T-cell (primary cell): ENCODE measurements at places on chromosomes 16 and 17.

DNA sequence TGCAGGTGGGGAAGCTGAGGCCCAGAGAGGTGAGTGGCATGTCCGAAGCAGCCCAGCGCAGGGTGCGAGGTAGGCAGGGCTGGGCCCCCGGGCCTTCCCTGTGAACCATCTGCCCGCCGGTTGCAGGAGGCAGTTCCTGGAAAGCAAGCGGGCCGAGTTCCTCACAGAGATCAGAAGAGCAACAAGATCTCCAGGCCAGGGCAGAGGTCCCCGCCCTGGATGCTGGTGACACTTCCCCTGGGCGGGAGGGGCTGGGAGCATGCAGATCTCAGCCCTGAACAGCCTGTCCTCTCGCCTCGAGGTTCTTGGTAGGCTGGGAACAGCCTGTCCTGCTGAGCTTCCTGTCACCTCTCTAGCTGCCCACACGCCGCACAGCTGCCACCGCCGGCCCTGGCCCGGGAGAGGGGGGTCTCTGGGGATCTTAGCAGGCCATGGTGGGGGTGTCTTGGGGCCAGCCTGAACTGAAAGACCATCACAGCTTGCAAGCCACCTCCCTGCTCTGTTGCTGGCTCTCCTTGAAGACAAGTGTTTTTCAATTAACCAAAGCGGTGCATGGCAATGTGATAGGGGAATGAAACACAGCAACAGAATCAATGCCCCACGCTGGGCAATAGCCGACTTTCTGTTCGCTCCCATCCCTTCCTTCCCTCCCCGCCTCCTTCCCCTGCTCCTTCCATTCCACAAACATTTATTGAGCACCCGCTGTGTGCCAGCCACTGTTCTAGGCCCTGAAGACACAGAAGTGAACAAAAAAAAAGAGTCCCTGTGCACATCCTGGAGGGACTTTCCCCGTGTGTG, 31.7 kb downstream of the SOCS1 start:
- no peaks in the 10 kb centered on the region for H3K36me3 ChIP-seq
- peak; percentile 62 for DNase-seq
- H3K4me3 ChIP-seq, result no peak overlapping the region
- peak overlapping the region; percentile 89 for H3K27ac ChIP-seq

GRCh38 chr16:11582157-11582814, 4.4 kb downstream of the LITAF start:
- no peaks in the 10 kb centered on the region for H3K27me3 ChIP-seq
- H3K4me3 ChIP-seq, result no peak overlapping the region

DNA sequence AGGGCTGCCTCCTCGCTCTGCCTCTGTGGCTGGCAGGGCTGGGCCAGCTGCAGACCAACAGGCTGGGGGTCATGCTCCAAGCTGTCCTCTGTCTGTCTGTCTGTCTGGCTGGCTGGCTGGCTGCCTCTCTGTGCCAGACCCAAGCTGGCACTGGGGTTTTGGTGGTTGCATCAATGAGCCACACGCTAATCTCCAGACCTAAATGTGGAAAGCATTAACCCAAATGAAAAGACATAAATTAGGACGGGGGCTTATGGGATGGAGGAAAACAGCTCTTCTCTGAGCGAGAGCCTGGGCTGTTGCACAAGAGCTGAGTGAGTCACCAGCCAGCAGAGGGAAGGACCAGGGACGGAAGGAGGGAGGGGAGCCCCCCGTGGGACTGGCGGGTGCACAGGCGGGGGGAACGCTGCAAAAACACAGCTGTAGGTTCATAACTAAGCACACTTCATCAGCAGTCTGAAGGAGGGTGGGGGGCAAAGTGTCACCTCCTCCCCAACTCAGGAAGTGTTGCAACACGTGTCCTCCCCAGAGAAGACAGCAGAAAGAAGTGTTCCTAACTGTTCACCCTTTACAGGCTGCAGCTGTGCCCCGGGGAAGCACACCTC, 83.4 kb downstream of the GAS7 start:
- H3K27ac ChIP-seq, result peak overlapping the region; percentile 97
- peak overlapping the region; percentile 35 for H3K4me3 ChIP-seq

GRCh38 chr17:72691586-72691985, 400.9 kb downstream of the SLC39A11 start:
- H3K36me3 ChIP-seq, result no peaks in the 10 kb centered on the region
- H3K4me3 ChIP-seq, result no peak overlapping the region
- H3K27ac ChIP-seq, result no peak overlapping the region
- no peak for DNase-seq
- no peaks in the 10 kb centered on the region for H3K4me1 ChIP-seq

DNA sequence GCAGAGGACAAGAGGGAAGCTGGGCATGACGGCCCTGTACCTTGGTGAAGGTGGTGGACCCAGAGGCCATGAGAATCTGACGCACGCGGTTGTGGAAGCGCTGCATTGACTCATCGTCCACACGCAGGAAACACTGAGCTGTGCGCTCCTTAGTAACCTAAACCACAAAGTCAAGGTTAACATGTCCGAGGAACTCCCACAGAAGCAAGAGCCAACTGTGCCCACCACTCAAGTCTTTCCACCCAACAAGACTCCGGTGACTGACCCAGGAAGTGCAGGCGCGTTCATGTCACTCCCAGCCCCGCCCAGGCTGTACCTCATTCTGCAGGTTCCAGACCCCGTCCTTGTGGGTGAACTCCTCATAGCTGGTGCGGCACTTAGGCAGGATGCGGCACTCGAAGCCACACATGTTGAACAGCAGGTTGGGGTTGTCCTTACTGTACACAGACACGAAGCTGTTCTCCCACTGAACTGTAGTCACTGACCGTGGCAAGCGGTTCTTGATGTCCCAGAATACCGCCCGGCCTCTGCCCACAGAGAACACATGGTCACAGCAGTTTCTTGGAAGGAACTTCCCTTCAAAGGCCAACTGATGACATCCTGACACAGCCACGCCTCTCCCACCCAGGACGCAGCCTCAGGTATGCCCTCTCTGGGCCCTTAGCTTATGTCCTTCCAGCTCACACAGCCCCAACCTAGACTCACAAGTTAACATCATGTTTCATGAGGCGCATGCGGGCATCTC, 11.5 kb downstream of the PRPF8 start:
- H3K27me3 ChIP-seq, result no peaks in the 10 kb centered on the region
- peaks cover 9% of the 10 kb centered on the region for H3K4me1 ChIP-seq
- H3K36me3 ChIP-seq, result peaks cover 24% of the 10 kb centered on the region
- DNase-seq, result no peak
- no peak overlapping the region for H3K4me3 ChIP-seq
- peak overlapping the region; percentile 4 for H3K27ac ChIP-seq

DNA sequence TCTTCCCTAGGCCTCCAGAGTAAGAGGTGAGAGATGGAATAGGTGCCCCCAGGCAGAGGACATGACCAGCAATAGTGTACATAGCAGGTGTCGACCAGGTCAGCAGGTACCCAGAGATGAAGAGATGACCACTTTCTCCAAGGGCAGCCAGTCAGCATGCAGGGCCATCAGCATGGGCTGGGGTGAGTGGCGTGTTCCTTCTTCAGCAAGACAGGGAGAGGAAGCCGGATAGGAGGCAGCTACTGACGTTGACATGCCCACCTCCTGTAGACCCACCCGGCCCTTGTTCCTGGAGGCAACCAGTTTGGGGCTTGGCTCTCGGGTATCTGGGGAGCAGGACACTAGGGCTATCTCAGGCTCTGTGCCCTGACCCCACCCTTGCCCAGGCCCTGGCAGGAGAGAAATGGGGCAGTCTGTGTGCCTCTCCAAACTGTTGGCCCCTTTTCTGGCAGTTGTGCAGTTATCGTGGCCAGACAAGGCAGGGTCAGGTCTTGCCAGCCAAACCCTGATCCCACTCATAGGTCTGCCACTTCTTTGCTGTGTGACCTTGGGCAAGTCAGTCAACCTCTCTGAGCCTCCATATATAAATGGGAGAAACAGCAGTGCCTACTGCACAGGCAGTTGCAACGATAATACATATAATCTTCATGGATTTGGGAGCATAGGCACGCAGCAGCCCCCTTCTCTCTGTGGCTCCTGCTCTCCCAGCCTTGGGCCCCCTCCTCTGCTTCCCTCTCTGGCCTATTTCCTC, 1.4 kb upstream of the NDRG4 start:
- no peaks in the 10 kb centered on the region for H3K27me3 ChIP-seq

DNA sequence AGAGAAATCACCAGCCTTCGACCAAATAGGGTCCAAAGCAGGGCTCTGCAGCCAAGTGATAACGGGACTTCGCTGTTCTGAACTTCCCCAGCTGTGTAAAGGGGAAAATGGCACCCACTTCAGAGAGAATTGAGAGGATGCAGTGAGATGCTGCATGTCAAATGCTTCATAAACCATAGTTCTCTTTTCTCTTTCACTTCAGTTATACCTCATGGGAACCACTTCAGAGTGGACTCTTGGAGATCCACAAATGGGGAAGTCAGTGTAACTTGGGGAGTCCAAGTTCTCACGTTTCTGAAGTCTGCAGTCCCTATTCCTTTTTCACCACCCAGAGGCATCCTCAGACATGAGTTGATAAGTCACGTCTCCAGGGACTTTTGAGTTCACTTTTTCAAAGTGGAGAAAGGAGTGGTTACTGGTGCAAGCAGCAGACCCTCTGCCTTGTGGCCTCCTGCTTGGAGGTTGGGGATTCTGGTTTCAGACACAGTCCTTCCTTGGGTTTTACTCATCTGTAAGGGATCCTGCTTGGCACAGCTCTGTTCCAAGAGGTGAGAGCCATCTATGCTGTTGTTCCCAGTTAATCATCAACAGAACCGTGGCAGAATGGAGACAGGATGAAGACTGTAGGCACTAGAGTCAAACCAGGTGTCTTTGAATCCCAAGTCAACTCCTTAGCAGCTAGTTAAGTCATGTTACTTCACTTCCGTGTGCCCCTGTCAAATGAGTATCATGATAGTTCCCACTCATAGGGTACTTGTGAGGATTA, 123.4 kb upstream of the NOL11 start:
- H3K36me3 ChIP-seq, result peaks cover 8% of the 10 kb centered on the region
- no peak overlapping the region for H3K27ac ChIP-seq
- no peak overlapping the region for H3K4me3 ChIP-seq
- no peaks in the 10 kb centered on the region for H3K4me1 ChIP-seq
- no peaks in the 10 kb centered on the region for H3K27me3 ChIP-seq

DNA sequence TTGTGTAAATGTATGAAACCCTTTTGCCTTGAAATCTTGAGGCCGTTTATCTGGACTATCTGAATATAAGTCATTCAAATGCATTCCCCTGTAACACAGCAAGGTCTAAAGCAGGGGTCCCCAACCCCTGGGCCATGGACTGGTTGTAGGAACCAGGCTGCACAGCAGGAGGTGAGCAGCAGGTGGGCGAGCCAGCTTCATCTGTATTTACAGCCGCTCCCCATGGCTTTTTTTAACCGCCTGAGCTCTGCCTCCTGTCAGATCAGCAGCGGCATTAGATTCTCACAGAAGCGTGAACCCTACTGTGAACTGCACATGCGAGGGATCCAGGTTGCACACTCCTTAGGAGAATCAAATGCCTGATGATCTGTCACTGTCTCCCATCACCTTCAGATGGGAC, 24.1 kb downstream of the DNAH3 start:
- H3K27ac ChIP-seq, result no peak overlapping the region
- DNase-seq, result no peak
- H3K36me3 ChIP-seq, result no peaks in the 10 kb centered on the region
- no peaks in the 10 kb centered on the region for H3K4me1 ChIP-seq

DNA sequence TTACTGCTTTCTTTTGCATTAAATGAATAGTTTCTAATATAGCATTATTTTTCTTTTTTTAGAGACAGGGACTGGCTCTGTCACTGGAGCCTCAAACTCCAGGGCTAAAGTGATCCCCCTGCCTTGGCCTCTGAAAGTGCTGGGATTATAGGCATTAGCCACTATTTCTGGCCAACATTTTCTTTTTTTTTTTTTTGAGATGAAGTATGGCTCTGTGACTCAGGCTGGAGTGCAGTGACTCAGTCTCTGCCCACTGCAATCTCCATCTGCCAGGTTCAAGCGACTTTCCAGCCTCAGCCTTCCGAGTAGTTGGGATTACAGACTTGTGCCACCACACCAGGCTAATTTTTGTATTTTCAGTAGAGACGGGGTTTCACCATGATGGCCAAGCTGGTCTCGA, 2.0 kb upstream of the DUXB start:
- H3K4me1 ChIP-seq, result no peaks in the 10 kb centered on the region
- no peaks in the 10 kb centered on the region for H3K27me3 ChIP-seq
- H3K36me3 ChIP-seq, result no peaks in the 10 kb centered on the region
- H3K4me3 ChIP-seq, result no peak overlapping the region
- no peak for DNase-seq

DNA sequence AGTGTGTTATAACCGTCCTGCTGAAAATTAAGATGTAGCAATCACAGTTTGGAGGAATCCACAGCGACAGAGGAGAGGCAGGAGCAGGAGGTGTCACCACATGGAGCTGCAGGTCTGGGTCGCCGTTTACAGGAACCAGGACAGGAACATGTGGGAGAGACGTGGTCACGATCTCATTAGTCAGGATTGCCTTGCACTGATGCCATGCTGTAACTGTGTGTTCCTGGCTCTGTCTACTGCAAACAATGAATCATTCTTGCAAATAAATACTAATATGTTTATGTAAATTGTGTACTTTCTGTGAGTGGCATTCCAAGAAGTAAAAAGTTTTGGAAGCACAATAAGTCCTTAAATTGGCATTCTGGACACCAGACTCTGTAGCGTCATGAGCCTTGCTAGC, 271.8 kb downstream of the CPPED1 start:
- no peak overlapping the region for H3K4me3 ChIP-seq
- peaks cover 50% of the 10 kb centered on the region for H3K4me1 ChIP-seq
- DNase-seq, result no peak
- no peaks in the 10 kb centered on the region for H3K36me3 ChIP-seq
- no peaks in the 10 kb centered on the region for H3K27me3 ChIP-seq

DNA sequence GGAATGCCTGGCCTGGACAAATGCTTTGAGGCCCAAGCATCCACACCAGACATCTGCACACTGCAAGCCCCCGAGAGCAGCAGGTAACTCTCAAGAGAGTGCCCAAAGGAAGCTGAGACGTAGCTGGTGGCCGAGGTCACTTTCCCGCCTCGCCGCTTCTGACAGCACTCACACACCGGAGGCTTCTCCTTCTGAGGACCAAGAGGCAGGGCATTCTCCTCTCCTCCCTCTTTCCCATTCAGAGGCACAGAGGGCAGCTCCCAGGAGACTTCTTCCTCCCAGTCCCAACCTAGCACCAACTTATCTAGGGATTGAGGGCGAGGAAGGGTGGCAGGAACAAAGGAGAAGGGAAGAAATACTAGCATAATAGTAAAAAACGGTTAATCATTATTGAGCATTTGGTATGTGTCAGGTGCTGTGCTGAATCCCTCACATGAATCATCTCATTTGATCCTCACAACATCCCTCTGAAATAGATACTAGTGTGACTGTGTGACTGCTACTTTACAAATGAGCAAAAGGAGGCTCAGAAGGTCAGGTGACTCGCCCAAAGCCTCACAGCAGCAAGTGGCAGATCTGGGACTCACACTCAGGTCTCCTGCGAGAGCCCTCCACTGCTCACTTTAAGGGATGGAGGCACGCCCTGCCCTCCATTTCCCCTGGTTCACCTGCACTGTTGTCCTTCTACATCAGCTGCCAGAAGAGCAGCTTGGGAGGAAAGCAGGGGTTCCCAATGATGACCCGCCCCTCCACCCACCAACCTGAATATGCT, 41.8 kb downstream of the MYO18A start:
- H3K4me3 ChIP-seq, result peak overlapping the region; percentile 66
- H3K27ac ChIP-seq, result peak overlapping the region; percentile 77
- peaks cover 27% of the 10 kb centered on the region for H3K4me1 ChIP-seq
- no peak for DNase-seq
- no peaks in the 10 kb centered on the region for H3K27me3 ChIP-seq
- H3K36me3 ChIP-seq, result no peaks in the 10 kb centered on the region

- H3K4me1 ChIP-seq, result peaks cover 20% of the 10 kb centered on the region
- no peak overlapping the region for H3K4me3 ChIP-seq
- no peak for DNase-seq
- no peaks in the 10 kb centered on the region for H3K36me3 ChIP-seq
- no peak overlapping the region for H3K27ac ChIP-seq
Measured at GRCh38 chr17:7626307-7626706, 1.3 kb downstream of the SAT2 start.
